Amniotic stem cell (primary cell): ENCODE measurements at places on chromosomes 3 and 15.

GRCh38 chr3:193771011-193771652, 178.1 kb downstream of the OPA1 start:
- DNase-seq: no peak

- peak; percentile 70 for DNase-seq
Measured at GRCh38 chr15:72722071-72722696, 36.2 kb downstream of the BBS4 start.

DNA sequence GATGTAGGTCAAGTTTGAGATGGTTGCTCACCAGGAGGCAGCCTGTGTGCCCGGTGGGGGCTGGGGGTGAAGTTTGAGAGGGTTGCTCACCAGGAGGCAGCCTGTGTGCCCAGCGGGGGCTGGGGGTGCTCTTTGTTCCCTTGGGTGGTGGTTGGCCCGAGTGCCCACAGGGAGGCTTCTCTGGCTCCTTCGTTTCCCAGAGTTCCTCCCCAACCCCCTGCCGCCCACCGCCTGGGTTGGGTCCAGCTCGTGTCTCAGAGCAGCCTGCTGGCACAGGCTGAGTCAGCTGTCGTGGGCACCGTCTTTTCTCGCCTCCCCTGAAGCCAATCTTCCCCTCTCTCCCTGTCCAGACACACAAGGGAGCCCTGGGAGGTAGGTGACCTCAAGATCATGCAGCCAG, 3.1 kb downstream of the APBA2 start:
- DNase-seq: no peak

- no peak for DNase-seq
Measured at GRCh38 chr3:185328324-185329004, 34.5 kb upstream of the MAP3K13 start.

DNA sequence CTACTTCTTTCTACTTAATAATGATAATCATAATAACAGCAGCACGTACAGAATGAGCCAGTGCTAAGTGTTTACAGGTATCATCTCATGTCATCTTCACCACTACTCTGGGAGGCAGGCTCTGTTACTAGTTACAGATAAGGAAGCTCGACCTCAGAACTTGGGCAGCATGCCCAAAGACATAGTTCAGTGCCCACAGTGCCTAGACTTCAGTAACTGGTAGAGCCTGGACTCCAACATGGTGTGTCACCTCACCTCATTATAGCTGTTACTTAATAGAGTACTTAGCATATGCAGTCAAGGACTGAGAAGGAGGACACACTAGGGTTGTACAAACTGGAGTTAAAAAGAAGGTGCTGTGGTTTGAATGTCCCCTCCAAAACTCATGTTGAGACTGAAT, 7.6 kb downstream of the GADL1 start:
- no peak for DNase-seq

GRCh38 chr3:21620511-21621155, 130.4 kb downstream of the ZNF385D start:
- DNase-seq: no peak

DNA sequence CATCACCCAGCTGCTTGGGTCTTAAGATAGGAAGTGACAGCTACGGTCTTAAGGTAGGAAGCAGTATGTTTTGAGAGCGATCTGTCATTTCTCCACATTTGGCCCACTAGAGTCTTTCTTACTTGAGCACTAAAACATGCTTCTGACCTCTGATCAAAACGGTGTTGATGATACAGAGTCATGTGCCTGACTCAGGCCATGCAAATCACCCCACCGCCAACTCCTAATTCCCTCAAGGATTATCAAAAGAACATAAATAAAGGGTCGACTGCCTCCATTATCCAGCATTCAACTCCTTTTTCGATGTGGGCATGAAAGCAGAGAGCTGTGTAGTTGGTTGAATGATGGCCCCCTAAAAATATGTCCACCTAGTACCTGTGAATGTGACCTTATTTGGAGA, 201.7 kb upstream of the PROK2 start:
- DNase-seq: no peak

DNA sequence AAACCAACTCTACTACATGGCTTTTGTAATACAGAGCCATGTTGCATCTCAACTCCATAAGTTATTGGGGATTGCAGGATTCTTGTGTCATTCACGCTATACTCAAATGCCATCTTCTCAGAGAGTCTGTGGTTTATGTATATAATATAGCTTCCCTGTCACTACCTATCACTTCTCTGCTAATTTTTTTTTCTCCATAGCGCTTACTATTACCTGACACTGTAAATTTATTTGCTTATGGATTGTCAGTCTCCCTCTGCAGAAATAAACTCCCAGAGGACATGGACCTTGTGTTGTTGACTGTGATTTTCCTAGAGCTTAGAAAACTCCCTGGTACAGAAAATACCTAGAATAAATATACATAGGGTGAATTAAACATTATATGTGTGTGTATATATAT, 990.5 kb downstream of the TBL1XR1 start:
- DNase-seq: no peak

DNA sequence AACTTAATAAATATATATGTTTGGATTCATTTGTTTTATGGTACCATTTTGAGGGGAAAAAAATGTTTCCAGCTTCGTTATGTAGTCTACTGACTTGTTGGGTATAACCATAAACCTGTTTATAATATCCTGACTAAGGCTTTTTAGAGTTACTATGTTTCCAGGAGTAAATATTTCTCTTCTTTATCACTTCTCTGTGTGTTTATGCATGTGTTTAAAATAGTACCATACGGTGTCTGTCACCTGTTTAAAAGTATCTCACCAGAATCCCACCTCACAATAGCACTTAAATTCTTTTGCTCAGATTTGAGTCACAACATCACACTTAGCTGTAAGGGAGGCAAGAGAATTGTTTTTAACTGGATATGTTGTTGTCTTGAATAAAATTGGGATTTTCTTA, 15.1 kb downstream of the LACTB start:
- DNase-seq: no peak

DNA sequence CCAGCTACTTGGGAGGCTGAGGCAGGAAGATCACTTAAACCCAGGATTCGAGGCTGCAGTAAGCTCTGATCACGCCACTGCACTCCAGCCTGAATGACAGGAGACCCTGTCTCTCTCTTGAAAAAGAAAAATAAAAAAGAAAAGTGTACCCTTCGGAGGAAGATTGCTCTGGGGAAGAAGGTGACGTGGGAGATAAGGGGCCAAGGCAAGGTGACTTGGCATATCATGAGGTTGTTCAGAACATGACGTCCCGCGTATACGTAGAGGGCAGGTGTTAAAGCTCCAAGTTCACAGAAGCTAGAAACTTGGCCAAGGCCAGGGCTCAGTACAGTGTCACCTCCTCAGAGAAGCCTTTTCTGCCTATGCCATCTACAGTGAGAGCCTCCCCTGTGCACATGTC, 6.7 kb upstream of the ACAD9 start:
- DNase-seq: no peak

- no peak for DNase-seq
Measured at GRCh38 chr15:51904421-51904820, 67.2 kb downstream of the LEO1 start.

GRCh38 chr3:139935016-139935865, at the start of gene CLSTN2:
Gene CLSTN2, plus strand, starts transcription at chr3:139935185.
- peak; percentile 10 for DNase-seq

- no peak for DNase-seq
Measured at GRCh38 chr3:49028298-49028672, 913 bp downstream of the IMPDH2 start.

DNA sequence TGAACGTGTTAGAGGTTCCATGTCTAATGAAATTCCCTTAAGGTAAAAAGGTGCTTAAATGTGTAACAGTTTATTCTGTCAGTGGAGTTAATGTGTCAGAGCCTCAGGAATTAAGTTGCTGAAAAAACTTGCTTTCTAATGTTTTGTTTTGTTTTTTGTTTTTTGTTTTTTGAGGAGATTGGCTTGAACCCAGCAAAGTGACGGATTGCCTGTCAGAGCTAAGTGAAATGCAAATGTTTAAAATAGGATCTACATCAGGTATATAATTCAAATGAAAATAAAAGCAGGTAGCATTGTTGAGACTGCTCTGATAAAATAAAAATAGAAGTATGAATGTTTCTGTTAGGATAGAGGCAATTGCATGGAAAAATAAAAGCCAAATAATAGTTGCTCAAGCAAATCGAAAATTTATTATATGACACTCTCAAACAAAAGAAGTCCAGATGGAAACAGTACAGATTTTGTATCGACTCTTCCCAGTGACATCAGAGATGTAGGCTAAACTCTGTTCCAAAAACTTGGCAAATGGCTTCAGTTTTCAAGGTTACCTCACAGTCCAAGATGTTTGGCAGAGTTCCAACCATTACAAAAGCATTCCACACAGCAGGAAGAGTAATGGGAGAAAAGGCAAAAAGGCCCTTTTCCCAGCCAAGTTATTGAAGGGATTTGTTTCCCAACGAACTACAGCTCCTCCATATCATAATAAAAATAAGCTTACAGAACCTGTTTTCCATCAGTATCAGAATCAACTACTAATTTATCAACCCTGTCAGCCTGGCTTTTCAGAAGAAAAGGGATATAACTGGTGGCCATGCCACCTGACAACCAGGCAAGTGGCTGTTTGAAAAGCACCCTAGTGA, 291.0 kb downstream of the TBL1XR1 start:
- peak; percentile 0 for DNase-seq

GRCh38 chr3:48614044-48614443, 4.6 kb upstream of the UQCRC1 start:
- no peak for DNase-seq

DNA sequence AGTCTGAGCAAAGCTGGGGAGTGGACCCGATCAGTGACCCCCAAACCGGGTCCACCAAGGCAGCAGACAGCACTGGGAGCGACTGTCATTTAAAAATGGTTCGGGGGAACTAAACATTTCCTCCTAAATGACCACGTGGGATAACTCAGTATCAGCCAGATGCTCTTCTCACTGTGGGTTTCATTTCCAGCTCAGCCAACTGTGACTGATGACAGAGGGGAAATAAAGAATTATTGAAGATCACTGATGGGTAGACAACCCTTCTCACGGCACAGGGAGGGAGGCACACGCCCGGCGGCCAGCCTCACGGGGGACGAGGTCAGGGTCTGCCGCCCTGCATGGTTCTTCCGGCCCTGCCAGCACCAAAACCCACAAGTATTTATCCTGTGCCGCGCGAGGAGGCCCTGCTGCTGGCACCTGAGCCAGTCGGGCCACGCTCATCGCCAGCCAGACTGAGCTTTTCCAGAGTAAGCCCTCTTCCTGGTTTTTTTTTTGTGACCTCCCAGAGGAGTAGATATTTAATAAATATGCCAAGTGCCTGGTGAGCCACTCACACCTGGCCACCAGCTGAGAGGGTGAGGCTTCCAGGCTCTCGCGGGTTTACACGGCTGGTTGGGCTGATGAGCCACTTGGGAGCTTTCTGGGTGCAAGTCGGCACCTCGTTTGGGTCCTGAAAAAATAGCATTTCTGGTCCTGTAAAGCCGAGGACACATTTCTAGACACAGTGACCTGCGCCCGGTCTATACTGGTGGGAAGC, 6.2 kb downstream of the MELTF start:
- DNase-seq: no peak

DNA sequence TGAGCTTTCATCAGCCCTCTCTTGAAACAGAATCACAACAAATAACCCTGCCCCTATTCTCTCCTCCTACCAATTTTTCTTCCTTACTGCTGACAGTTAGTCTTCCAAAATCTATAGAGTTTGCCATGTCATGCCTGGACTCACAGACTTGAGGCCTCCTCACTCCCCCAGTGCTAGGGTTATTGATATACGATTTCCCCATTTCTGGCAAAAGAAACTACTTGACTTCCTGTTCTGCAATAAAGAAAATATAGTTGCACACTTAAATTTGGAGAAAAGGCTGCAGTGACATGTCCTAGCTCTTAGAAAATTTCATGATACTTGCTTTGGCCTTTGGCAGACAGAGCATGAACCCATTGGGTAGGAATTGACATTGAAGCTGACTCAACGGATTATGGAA, 75.9 kb downstream of the CYP19A1 start:
- DNase-seq: no peak
